ENCODE measurements at places on chromosomes 6 and 20.

GRCh38 chr6:38555606-38556005 lies 84.1 kb downstream of the BTBD9 start:
- no peak for DNase-seq

- no peak for DNase-seq
Observed at GRCh38 chr6:52157301-52157941, 28.8 kb upstream of the IL17A start.

- DNase-seq = no peak
Observed at GRCh38 chr6:11096109-11096508, 2.5 kb downstream of the SMIM13 start.

GRCh38 chr6:31708224-31708623 lies 1.6 kb downstream of the LY6G6F start:
- DNase-seq = no peak

DNA sequence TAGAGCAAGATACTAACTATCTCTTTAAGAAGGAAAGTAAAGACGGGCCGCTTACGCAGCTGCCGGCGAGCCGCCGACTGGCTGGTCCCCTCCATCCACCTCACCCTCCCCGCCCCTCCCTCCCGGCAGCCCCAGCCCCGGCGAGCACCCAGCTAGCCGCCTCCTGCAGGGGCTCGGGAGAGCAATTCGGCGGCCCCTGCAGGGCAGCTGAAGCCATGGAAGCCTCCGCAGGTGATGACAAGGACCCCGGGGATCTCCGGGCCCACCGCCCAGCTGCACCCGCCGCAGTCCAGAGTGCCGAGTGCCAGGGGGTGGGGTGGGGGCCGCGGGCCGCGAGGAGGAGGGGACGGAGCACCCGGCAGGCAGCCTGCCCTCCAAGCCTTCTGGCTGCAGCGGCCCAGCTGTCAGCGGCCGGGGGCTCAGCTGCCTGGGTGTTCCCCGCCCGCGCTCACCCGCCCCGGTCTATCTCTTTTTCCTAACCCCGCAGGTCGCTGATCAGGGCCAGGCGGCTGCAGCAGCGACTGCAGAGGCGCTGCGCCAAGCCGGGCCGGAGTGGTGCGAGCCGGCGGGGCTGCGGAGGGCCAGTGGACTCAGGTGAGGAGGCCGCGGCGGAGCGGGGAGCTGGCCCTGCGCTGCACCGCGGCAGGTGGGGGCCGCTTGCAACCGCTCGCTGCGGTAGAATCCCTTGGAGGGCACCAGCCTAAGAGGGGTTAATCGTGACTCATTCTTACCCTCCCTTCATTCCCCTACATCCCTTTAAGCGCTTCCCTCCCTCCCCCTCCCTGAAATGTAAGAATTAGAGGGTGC lies at the start of gene SNPH:
TSS of gene SNPH (plus strand) at position 128 of the 807 bp plus-strand sequence. CDS start 29,946 bp downstream, outside the sequence.
- DNase-seq = peak; percentile 45

- DNase-seq = no peak
Observed at GRCh38 chr20:62359043-62359490, 8.0 kb downstream of the LAMA5 start.

DNA sequence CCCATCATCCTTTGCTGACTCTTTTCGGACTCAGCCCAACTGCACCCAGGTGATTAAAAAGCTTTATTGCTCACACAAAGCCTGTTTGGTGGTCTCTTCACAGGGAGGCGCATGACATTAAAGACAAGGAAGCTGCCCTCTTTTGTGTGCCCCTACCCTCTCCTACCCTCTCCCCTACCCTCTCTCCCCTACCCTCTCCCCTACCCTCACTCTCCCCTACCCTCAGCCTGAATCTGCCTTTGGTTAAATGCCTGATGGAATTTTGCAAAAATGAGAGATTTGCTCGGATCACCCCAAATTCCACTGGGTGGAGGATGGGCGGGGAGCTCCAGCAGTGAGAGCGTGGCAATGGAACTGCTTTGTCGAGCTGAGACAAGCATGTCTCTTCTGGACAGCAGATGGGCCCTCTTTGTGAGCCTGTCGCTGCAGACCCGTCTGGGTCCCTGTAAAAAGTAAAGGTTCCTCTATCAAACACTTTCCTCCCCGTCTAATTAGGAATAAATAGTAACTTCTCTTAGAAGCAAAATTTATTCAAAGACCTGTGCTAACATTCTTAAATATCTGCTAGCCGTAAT lies 76.4 kb upstream of the MLN start:
- no peak for DNase-seq

- no peak for DNase-seq
Observed at GRCh38 chr6:37188962-37189510, 19.1 kb downstream of the PIM1 start.

DNA sequence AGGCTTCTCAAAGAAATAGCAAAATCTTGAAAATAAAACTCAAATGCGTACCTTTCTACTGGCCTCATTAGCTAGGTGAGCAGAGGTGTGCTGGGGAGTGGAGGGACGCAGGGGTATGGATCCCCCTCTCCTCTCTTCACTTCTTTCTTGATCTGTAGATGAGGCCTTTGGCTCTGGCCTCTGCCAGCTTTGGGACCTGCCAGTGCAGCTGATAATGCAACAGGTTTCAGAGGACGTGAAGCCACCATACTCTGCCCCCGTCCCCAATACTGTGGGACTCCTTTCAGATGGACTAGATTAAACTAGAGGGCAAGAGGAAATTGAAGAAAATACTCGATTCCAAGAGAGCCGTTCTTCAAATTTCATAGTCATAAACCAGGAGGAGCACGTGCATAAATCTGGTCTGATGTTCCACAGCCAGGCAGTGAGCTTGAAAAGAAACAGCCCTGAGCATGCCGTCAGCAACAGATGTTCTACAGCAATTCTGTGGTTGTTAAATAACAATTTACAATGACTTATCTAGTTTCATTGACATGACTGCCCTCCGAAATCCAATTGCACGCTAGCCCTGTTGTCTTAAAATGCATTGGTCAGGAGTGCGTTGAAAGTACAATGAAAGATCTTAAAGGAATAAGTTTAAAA lies 245.3 kb upstream of the FOXQ1 start:
- no peak for DNase-seq

DNA sequence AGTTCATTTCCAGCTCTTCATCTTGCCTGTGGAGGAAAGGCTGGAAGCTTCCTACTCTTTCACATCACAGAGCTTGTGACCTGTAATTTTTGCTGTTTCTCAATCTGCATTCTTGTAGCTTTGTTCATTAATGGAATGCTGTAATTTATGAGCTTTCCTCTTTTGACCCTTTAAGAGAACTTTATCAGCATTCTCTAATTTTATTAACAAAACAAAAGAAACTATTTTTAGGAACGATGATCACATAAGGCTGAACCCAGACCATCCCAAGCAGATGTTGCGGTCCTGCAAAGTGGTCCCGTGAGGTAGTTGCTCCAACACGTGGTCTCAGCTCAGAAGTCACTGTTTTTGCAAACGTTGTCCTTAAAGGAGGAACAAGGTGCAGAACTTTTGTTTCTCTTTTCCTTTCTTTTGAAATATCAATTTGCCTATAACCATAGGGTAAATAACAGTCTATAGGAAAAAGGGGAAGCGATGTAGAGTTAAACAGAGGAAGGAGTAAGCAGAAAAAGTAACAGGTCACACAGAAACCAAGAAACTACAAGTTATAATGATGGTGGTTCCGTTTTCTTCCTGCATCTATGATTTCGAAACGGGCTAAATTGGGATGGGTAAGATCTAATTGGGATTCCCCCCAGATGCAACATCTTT lies 121.3 kb upstream of the PHACTR1 start:
- DNase-seq = no peak

GRCh38 chr6:34519971-34520644 lies 36.0 kb downstream of the SPDEF start:
- DNase-seq = no peak

DNA sequence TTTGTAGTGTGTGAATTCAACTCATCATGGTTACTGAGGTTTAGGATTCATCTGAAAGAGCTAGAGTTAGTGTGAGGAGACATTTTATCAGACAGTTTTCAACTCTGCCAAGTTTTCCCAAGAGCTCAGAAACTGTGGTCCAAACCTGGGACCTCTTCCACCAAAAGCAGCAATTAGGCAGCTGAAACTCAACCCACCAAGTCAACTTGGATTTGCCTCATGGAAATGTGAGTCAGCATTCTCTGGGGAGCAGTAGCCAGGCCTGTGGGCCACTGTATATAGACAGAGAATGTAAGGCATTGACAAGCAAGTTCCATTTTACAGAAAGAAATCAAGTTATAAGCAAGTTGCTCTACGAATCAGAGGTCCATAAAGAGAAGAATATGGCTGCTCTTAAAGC lies 178.8 kb upstream of the HDDC2 start:
- no peak for DNase-seq

GRCh38 chr6:151069641-151070040 lies 170.1 kb upstream of the AKAP12 start:
- DNase-seq = no peak

- no peak for DNase-seq
Observed at GRCh38 chr20:25525295-25525694, 60.0 kb downstream of the NINL start.

GRCh38 chr20:56750430-56750829 lies 121.3 kb downstream of the TFAP2C start:
- DNase-seq = no peak

DNA sequence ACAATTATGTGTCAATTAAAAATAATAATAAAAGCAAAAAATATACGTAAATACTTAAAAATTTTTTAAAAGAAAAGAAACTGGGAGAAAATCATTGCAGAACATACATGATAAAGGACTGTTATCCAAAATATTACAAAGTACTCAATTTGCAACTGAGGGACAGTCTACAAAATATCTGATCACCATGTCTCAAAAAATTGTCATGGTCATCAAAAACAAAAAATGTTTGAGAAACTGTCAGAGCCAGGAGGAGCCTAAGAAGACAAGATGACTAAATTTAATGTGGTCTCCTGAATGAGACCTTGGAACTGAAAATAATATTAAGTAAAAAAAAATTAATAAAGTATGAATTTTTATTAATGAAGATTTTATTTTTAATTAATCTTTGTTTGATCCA lies 43.5 kb downstream of the DTNBP1 start:
- DNase-seq = no peak

- no peak for DNase-seq
Observed at GRCh38 chr6:22929311-22929985, 360.1 kb downstream of the HDGFL1 start.

GRCh38 chr6:16789329-16790038 lies 28.2 kb upstream of the ATXN1 start:
- no peak for DNase-seq

DNA sequence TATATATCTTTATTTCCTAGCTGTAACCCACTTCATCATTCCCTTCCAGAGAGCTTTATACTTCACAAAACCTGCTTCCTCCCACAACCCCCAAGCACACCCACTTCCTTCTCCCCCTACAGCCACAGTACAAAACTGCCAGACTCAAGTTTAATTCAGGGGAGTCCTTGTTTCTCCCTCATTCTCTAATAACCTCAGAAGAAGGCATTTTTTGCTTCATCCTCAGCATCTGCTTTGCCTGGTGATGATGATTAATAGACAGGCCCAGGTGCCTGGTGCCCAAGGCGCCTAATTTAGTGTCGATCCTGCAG lies 414.3 kb downstream of the KIF16B start:
- DNase-seq = no peak

DNA sequence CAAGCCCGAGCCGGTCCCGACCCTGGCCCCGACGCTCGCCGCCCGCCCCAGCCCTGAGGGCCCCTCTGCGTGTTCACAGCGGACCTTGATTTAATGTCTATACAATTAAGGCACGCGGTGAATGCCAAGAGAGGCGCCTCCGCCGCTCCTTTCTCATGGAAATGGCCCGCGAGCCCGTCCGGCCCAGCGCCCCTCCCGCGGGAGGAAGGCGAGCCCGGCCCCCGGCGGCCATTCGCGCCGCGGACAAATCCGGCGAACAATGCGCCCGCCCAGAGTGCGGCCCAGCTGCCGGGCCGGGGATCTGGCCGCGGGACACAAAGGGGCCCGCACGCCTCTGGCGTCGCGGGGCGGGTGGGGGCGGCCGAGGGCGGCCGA lies 37.5 kb downstream of the YTHDF1 start:
- DNase-seq = no peak

DNA sequence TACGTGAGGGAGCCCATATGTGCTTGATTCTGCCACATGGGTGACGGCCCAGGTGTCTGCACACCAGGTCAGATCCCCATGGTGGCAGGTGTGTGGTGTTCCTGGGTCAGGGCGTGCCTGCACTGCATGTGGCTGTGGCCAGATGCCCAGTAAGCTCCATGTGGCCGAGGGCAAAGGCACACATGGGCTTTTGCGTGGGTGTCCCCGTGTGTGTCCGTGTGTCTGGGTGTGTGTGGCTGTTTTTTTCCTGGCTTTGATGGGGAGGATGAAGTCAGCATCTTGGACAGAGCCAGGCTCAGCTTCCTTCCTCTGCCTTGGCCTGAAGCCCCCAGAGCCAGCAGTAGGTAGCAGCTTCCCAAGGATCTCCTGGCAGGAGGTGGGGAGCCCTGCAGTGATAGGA lies 1.5 kb upstream of the TNXB start:
- DNase-seq = no peak

- no peak for DNase-seq
Observed at GRCh38 chr6:169495601-169496000, 206.2 kb downstream of the WDR27 start.

DNA sequence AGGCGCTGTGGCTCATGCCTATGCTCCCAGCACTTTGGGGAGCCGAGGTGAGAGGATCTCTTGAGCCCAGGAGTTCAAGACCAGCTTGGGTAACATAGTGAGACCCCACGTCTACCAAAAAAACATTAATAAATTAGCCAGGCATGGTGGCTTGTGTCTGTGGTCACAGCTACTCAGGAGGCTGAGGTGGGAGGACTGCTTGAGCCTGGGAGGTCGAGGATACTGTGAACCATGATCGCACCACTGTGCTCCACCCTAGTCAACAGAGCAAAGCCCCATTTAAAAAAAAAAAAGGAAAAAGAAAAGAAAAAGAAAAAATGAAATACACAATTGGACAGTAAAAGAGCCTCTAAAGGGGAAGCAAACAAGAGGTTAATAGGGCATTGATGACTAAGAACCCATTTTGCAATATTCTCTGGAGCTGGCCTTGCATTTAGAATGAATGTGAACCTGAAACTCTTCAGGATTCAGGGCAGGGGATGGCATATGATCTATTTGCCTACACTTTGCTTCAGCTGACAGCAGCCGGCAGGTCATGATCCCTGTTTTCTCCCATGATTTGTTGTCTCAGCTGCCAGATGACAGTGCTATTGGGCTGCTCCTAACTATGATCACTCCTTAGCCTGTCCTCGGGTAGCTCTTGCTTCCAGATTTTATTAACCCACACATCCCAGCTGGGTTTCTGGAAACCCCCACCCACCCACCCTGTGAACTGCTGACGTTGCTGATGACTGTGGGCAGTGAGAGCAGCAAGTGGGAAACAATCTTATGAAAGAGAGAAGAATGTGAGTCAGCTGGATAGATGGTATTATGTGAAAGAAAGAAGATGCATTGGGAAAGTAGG lies 83.8 kb upstream of the ELOVL5 start:
- DNase-seq = no peak

DNA sequence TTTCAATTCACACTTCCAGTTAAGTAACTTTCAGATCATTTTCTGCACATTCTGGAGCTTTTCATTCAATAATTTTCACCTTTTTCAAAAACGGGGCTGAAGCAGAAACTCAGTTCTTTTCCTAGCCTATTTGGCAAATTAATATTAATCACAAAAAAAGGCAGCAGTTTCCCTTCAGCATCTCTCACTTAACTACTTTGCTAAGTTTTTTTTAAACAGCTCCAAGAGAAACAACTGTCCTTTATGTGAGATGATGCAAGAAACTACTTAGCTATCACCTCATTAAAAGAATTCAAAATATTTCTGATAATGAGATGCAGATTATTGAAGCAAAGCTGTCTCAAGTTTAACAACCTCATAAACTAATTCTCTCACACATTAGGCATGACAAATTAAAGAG lies 11.8 kb downstream of the CASS4 start:
- DNase-seq = no peak

Measured in activated B cell treated with CpG ODN at 0.5 μM for 24 hours (primary cell).